ENCODE measurements at places on chromosomes 2 and 18. TPM values are rescaled to one million over a fixed set of nuclear protein-coding genes. Genes with fewer than 3 reads are reported as not detected.

Gene RAX
- not detected for total RNA-seq

Gene GLI2
- 2.1 TPM for total RNA-seq

Gene CAPN14
- 0.42 TPM for total RNA-seq

Gene LIPG
- total RNA-seq = not detected

Gene MARCHF4
- not detected for total RNA-seq

Gene TFPI
- total RNA-seq = 24.2 TPM

GRCh38 chr2:176115883-176116813, at the start of gene HOXD10:
TSS of gene HOXD10 (plus strand) at chr2:176116778. CDS start at chr2:176116834, 56 bp downstream.
- DNase-seq = no peak

DNA sequence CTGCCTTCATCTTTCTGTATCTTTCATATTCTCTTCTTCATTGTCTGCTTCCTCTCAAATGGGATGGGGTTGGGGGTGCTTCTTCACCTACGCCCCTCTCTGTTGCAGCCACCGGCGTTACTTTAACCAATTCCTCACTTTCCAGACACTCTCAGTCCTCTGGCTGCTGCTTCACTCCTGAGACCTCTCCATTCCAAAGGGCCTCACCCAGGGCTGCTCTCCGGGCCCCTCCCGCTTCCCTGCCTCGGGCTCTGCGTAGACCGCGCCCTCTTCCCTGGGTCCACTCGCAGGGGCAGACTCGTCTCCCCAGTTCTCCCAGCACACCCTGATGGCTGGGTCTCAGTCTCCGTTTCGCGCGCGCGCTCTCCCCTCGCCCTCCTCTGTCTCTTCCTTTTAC, 926 bp downstream of the SERPINB8 start:
- peak; percentile 66 for DNase-seq

GRCh38 chr2:206164261-206164862, 4.7 kb downstream of the EEF1B2 start:
- DNase-seq = no peak

DNA sequence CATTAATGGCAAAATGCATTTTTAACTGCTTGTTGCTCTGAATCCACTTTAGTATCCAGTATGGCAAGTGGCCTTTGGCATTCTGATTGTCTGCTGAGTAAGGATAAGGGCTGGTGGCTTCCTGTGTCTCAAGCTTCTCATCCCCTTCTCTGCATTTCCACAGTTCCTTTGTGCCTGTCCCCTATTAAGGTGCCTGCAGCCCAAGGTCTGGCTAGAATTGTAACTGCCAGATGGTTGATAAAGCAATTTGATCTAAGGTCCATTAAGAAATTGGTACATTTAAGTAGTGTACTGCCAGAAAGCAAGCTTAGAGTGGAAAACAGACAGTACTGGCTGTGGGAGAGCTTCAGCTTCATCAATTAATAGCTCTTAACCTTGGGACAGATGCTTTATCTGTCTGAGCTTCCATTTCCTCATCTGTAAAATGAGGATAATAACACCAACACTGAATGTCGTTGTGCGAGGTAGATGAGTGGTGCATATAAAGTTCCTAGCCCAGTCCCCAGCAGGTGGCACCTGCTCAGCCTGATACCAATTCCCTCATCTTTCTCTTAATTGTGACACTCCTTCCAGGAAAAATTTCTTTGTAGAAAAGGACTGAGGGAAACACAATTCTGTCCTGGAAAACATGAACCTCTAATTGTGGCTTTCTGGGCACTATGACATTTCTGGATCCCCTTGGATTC, 570.6 kb upstream of the GCFC2 start:
- no peak for DNase-seq

DNA sequence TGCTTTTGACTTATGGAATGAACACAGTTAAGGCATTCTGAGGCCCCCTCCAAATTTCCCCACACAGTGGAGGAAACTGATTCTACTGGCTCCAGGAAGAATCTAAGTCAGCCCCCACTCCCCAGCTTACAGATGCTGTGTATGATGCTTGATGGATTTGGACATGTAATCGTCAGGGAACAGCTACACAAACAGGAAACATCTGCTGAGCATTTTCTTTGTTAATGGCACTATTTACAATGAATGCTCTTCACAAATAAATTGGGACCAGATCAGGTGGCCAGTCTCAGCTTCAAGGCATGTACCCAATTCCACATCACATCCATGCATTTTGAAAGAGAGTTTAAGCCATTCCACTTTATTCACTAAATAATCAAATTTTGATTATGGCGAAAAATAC, 562.3 kb downstream of the SOX11 start:
- DNase-seq = no peak

- no peak for DNase-seq
Measured at GRCh38 chr2:188181067-188181838, 110.4 kb upstream of the GULP1 start.

- no peak for DNase-seq
Measured at GRCh38 chr2:65554765-65555591, 122.6 kb upstream of the SPRED2 start.

GRCh38 chr18:63155169-63155852, 164.3 kb downstream of the BCL2 start:
- DNase-seq = peak; percentile 63

- peak; percentile 9 for DNase-seq
Measured at GRCh38 chr2:239212929-239213642, 187.7 kb downstream of the HDAC4 start.

GRCh38 chr2:23523373-23524260, 138.6 kb downstream of the KLHL29 start:
- no peak for DNase-seq

GRCh38 chr2:56770490-56770889, 586.7 kb downstream of the CCDC85A start:
- no peak for DNase-seq

GRCh38 chr2:229956491-229956890, 34.2 kb downstream of the FBXO36 start:
- no peak for DNase-seq

- no peak for DNase-seq
Measured at GRCh38 chr2:104290566-104290891, 563.4 kb upstream of the POU3F3 start.

DNA sequence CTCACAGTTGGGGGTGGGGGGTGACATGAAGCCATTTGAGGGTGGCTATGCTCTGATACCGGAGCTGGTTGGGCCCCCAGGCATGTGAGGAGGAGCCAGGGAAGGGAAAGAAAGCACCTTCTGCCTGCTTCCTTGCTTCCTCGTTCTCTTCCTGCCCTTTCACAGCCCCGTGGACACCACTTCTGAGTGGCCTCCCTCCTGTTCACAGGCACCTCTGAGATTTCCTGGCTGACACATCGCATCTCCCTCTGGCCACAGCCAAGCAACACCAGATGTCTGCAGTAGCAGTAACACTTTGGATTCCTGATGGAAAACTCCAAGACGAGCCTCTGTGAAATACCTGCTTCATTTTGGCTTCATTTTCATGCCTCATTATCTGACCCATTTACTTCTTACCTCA, 64.7 kb upstream of the ST3GAL5 start:
- no peak for DNase-seq

- no peak for DNase-seq
Measured at GRCh38 chr2:241945311-241945710, 75.8 kb downstream of the RTP5 start.

- DNase-seq = no peak
Measured at GRCh38 chr2:173860082-173860481, 105.1 kb downstream of the SP3 start.

- no peak for DNase-seq
Measured at GRCh38 chr2:184425083-184425482, 173.2 kb upstream of the ZNF804A start.

GRCh38 chr2:150778828-150779227, 291.4 kb upstream of the RND3 start:
- no peak for DNase-seq

DNA sequence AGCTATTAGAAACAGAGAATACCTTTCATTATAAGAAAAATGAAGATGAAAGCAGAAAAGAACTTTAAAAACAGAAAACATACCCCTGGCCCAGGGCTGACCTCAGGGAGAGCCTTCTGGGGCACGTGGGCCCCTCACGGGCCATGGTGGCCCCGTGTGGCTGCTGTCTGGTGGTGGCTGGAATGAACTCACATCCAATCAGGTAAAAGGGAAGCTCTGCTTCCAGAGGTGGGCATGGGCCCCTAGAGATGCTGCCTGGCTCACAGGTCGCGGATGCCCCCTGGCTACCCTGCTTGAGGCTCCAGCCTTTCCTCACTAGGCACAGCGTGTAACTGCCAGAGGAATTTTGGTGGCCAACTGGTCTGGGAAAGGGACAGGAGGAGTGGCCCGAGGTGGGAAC, 16.6 kb downstream of the SNORC start:
- DNase-seq = no peak

DNA sequence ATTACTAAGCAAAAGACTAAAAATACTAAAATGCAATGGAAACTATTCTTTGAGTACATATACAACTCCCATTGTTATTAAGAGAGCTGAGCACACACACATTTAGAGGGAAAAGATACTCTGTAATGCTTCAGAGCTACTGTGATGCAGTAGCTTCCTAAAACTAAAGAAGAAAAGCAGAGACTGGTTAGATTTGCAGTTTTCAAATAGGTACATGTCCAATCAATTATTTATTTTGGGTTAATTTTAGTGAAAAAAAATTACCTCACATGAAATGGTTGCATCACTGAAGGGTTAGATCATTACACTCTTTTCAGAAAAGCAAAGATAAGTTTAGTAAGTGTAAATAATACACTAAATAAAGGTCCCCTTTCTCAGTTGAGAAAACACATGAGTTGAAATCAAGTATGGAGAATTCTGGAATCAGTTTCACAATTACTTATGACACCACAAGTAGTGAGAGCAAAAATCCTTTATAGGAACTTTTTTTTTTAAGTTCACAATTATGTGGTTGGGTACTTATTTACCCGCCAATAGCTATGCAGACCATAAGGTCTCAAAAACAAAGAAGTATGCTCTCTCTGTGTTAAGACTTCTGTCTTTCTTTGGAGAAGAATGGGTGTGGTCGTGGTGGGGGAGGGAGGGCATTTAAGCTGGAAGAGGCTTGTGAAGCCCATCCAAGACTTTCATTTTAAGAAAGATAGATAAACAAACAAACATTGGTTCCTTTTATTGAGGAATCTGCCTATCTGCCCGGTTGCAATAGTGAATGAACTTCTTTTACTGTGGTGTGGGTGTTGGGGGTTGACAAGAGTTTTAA, 25.3 kb upstream of the SERTAD2 start:
- no peak for DNase-seq

DNA sequence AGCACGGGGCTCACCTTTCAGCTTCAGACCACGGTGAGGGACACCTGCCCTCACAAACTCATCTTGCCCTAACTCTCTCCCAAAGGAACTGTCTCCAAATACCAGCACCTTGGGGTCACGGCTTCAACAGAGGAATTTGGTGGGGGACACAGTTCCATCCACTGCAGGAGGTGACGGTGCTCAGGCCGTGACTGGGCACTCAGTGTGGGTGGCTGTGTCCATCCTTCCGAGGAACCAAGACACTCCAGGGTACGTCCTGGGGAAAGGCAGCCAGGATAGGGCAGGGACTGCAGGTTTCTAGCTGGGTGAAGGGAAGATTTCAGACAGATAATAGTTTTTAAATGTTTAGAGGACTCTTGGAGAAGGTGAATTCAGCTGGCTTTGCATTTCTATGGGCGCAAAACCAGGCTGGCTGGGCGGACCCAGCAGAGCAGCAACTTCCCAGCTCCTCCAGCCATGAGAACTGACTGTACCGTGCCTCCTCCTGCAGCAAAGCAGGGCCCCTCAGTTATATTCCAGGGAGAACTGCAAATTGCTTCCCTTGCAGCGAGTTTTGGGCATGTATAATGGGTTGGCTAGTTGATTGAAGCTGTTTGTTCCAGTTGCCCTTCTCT, 23.9 kb upstream of the ALLC start:
- no peak for DNase-seq

- DNase-seq = no peak
Measured at GRCh38 chr2:149094217-149095015, 55.9 kb downstream of the LYPD6B start.

DNA sequence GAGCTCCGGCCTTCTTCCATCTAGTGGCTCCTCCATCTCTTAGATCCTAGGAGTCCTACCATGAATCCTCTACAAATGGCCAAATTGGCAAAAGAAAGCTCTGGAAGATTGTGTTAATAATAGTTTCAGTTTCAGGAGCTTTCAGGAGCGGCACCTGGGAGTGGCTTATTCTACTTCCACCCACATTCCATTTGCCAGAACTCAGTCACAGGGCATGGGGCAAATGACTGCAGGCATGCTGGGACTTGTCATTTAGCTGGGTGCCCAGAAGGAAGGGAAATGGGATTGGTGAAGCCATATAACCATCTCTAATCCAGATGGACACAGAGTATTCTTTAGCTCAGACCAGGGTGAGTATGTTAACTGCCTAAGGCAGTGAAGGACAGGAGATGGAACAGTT, 3.6 kb upstream of the LRATD1 start:
- no peak for DNase-seq

- no peak for DNase-seq
Measured at GRCh38 chr2:20164061-20164733, 60.7 kb downstream of the SDC1 start.

DNA sequence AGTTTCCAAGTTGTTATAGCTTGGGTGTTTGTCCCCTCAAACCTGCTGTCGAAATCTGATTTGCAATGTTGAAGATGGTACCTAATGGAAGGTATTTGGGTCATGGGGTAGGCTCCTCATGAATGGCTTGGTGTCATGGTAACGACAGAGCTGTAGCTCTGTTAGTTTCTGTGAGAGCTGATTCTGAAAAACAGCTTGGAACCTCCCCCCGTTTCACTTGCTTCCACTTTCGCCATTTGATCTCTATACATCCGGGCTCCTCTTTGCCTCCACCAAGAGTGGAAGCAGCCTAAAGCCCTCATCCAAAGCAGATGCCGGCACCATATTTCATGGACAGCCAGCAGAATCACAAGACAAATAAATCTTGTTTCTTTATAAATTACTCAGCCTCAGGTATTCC, 1035.1 kb upstream of the SLC39A10 start:
- no peak for DNase-seq

DNA sequence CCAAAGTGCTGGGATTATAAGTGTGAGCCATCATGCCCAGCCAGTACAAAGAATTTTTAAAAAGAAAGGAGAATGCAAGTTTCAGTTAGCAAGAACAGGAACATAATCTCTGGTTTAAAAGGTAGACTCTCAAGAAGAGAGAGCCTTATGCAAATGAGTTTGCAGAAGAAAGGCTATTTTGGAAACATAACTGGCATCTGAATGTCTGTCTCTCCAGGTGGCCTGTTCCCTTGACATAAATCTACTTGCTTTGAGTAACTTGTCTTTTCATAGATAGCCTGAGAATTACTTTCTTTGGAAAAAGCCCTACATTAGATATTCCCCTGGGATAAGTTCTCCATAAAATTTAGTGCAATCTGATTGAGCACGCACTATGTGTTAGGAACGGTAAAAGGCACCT, 109.6 kb downstream of the ICOS start:
- no peak for DNase-seq

Measured in left ventricle myocardium superior (tissue), 1 donor.